Inflammatory macrophage (primary cell): ENCODE measurements at places on chromosomes 2 and 18.

GRCh38 chr2:48954311-48954710 lies 198.8 kb upstream of the LHCGR start:
- DNase-seq, result no peak

- no peak for DNase-seq
Measured at GRCh38 chr2:62293490-62294271, 97.8 kb downstream of the B3GNT2 start.

- no peak for DNase-seq
Measured at GRCh38 chr18:78457731-78458130, 521.9 kb upstream of the SALL3 start.

GRCh38 chr2:15042801-15043217 lies 410.3 kb downstream of the LRATD1 start:
- DNase-seq, result no peak
